ENCODE measurements at places on chromosomes 7 and 10.

DNA sequence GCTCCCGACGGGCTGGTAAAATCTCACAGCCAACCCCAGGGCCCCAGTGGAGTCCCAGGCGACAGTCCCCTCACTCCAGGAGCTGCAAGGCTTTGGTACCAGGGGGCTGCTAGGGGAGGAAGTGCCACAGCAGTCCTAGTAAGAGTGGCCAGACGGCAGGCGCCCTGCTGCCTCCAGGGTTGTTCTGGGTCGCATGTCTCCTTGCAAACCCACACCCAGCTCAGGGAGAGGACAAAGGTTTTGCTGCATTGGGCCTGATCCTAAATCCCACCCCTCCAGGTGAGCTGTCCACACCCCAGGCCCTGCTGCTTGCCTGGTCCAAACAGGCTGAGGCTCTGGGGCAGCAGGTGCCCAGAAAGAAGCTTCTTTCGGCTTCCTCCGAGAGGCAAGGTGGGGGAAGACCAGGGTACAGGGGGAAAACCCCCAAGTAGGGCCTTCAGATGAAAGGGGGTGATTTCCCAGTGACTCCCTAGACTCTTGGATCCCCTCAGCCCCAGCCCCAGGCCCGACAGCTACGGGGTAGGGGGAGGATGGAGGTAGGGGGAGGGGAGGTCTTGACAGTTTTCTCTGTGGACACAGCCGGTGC, 4.2 kb upstream of the KCP start:
- no peak for DNase-seq

DNA sequence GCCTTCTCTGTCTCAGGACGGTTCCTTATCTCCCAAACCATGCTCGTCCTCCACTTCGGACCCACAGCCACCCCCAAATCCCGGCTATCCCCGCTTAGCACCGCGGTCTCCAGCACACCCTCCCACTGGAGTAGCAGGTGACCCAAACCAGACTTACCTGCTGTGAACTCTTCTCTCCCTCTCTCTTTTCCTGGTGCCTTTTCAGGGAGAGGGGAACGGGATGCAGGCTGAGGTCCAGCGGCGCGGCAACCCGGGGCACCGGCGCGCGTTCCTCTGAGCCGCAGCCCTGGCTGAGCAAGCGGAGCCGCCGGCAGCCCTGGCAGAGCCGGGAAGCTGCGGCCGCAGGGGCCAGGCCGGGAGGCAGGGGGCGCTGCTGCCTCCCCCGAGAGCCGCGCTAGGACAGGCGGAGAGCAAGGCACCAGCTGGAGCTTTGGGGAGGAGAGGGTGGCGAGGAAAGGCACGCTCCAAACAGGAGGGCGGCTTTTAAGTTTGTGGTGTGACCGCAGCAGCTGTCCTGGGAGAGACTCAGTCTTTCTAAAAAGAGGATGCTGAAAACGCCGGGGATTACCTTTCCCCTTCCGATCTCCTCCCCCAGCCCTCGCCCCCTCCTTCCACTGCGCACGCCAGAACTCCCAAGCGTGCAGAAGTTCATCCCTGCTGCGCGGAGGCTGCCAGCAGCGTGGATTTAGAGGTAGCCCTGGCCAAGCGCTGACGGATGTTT, at the start of gene SEMA3D:
Gene SEMA3D, minus strand, starts transcription at position 536 of the 721 bp plus-strand sequence. CDS start 65,165 bp downstream, outside the sequence.
- DNase-seq = no peak

- DNase-seq = no peak
Observed at GRCh38 chr7:106562711-106563366, 98.1 kb downstream of the CCDC71L start.

GRCh38 chr10:33661580-33662336, 327.3 kb upstream of the NRP1 start:
- no peak for DNase-seq

GRCh38 chr7:132203021-132203420, 373.2 kb downstream of the PLXNA4 start:
- DNase-seq = no peak

- DNase-seq = no peak
Observed at GRCh38 chr10:44703241-44704155, 207.6 kb upstream of the TMEM72 start.

- DNase-seq = no peak
Observed at GRCh38 chr7:139603282-139603681, 79.8 kb downstream of the CLEC2L start.

GRCh38 chr7:100208911-100209408, 10.8 kb upstream of the PVRIG start:
- DNase-seq = no peak

DNA sequence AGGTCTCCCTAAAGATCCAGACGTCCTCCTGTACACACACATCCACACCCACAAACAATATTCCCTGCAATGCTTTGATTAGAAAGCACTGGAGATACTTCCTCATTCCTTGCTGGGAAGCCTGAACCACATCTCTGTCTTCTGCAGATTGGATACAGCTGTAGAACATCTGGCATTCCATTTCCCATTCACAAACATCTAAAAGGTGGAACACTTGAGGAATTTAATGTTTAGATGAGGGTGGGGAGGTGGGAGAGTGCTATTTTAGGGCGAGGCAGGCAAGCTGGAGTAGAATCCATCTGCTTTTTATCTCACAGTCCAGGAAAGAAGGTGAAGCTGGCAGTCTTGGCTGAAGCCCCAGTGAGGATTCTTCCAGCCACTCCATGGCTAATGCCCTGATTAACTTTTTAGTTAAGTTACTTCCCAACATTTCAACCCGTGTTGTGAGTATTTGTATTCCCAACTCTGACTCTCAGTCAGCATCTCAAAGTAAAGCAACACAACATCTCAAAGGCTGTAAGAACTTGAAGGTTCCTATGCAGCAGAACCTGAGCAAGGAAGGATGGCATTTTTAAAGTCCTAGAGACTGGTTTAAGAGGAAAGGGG, 46.1 kb downstream of the CYTH3 start:
- DNase-seq = no peak

- DNase-seq = no peak
Observed at GRCh38 chr10:124124123-124124768, 30.8 kb upstream of the CHST15 start.

DNA sequence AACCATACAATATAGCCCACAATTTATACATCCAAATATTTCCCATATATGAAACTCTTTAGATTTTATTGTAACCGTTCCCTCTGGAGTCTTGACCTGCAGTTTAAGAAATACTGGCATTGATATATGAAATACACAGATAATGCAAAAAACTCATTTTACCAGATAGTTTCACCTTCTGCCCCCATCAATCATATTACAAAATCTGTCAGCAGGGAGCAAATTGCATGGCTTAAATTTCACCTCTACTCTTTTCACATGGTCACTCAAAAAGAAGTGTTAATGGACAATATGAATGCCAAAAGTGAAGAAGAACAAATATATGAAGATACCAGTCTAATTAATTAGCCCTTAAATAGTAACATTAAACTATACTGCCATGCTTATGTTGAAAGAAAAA, 57.0 kb upstream of the TMEM106B start:
- no peak for DNase-seq

GRCh38 chr7:37007268-37007667, 283.0 kb upstream of the AOAH start:
- DNase-seq = no peak

GRCh38 chr7:47693216-47693615, 111.3 kb upstream of the TNS3 start:
- no peak for DNase-seq

DNA sequence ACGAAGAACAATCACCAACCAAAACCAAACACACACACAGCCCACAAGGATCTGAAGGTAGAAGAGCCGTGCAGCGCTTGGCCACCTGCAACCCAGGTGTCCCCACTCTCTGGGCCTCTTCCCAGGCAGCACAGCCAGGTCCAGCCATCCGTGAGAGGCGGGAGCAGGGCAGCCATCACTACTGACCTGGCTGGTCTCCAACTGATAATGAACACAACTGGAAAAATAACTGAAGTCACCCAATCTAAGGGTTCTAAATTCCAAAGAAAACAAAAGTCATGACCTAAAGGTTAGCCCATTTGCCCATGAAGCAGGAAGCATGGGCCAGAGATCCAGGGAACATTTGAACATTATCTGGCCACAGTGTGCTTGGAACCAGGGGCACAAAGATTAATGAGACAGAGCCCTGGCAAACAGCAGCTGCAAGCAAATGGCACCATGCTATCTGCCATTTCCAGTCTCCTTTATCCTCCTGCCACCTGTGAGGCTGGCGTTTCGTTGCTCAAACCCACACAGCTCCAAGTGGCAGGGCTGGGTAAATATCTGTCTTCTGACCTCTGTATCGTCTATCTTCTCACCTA, 207.9 kb downstream of the TNS3 start:
- no peak for DNase-seq

DNA sequence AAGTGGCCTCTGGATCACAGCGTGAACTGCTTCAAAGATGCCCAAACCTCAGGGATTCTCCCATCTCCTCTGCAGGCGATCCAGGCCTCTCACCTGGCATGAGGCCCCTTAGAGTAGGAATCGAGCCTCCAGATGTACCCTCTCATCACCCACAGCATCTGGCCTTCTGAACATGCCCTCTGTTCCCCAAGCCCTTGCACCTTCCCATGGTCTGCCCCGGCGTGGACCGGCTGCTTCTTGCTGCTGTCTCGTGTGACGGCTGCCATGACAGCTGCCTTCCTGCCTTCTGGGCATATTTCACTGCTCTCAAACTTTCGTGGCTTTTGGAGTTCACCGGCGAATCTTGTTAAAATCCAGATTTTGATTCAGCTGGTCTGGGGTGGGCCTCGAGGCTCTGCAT, 157.2 kb upstream of the NPS start:
- no peak for DNase-seq

All from stimulated activated CD4-positive, alpha-beta T cell treated with anti-CD3 and anti-CD28 coated beads, Interleukin-12 subunit alpha, Interleukin-12 subunit beta, amount 100 ng/mL, for 4 hours (primary cell).